CD4-positive, alpha-beta T cell treated with Interleukin-10 for 1 hour (primary cell): ENCODE measurements at places on chromosomes 3 and 15.

- no peak for DNase-seq
These were observed 124.9 kb downstream of the TMEM266 start for GRCh38 chr15:76184650-76185035.

GRCh38 chr15:27764339-27764738 is 334.8 kb downstream of the OCA2 start:
- no peak for DNase-seq

DNA sequence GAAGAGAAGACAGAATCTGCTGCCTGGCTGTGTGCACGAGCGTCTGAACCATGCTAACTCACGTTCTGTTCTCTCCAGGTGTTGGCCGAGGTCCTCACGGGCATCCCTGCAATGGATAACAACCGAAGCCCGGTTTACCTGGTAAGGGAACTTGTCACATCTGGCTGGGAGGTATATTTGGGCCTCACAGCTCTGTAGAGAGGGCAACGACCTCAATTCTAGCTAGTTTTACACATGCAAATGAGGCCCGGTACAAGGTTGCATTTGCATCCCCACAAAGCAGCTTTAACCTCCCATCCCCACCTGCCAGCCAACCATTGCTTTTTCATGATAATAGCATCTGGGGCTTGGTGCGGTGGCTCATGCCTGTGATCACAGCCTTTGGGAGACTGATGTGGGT is 22.0 kb upstream of the TATDN2 start:
- DNase-seq, result no peak

GRCh38 chr3:71462586-71462985 is 120.9 kb downstream of the FOXP1 start:
- no peak for DNase-seq

DNA sequence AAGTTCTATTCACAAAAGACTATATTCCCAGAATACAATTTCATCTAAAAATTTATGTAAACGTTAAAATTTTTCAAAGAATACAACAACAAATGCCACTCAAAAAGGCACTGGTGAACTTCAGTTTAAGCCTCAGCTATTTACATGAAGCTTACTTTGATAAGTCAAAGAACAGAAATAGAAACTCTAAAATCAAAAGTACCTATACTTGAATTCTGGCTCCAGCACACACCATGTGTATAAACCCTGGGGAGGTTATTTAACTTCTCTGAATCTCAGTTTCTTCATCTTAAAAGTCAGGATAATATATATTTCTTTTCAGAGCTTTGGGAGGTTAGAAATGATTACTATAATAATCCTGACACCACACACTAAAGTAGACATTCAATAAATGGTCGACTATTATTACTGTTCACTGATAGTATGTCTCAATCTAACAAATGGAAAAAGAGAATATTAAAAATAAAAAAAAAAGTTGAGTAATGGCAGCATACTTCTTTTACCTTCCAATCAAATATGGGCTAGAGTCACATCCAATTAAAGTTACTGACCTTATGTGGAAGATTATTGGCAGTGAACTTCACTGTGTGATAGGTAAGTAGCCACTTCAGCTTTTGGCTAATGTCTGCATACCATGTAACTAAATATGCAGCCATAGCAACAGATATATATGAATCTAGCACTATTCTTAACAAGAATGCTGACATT is 248.4 kb downstream of the ISL2 start:
- no peak for DNase-seq

- no peak for DNase-seq
These were observed 97.7 kb upstream of the PHLDB2 start for GRCh38 chr3:111761309-111761795.

GRCh38 chr3:195010551-195011100 is 260.3 kb downstream of the XXYLT1 start:
- DNase-seq, result no peak

- no peak for DNase-seq
These were observed 152.3 kb upstream of the STAC start for GRCh38 chr3:36227980-36228379.

DNA sequence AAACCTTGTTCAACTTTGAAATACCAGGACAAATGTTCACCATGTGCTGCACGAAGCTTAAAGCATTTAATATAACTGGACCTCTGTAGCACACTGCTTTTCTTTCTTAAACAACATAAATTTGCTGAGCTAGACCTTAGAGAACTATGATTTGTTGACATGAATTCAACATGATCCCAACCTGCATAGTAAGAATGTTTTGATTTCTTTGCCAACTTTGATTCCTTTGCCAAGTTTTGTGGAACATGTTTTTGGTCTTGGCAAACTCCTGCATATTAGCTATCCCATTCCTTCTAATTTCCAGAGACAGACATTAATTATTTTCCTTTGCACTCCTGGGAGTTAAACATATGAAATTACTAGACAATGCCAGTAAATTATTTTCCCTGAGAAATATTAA is 197.2 kb upstream of the RBMS3 start:
- no peak for DNase-seq

DNA sequence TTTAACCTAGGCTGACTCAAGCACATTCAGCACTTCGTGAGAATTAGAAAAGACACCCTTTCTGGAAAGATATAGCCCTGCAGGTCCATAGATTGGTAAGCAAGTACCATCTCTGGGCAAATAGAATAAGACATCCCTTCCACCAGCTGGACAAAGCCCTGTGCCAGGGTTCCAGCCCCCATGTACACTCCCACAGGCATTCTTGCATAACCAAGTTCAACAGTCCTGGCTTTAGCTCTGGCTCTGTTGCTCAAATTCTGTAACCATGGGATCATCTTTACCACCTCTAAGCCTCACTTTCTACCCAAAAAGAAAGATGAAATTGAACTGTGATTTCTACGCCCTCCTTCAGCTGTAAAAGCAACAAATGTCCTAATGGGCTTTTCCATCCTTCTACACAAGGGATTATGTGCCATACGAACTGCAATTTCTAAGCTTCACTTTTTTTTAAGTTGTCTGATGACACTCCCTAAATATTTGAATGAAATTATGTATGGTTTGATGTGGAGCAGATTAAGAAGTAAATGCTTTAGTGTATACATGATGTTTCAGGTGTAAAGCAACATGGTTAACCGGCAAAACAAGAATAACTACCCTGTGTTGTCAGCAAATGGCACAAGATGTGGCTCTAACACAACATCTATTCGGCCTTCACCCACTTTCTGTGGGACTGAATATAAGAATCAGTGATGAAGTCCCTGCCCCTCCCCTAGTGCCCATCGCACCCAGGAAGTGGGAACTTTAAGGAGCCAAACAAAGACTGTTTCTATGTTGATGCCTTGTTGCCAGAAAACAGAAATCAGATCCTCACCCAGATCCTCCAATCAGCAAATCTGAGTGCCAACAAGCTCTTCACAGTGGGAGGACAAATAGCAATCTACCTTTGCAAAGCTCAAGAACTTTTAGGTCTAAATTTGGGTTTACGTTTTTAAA is 165.7 kb downstream of the P3H2 start:
- no peak for DNase-seq

DNA sequence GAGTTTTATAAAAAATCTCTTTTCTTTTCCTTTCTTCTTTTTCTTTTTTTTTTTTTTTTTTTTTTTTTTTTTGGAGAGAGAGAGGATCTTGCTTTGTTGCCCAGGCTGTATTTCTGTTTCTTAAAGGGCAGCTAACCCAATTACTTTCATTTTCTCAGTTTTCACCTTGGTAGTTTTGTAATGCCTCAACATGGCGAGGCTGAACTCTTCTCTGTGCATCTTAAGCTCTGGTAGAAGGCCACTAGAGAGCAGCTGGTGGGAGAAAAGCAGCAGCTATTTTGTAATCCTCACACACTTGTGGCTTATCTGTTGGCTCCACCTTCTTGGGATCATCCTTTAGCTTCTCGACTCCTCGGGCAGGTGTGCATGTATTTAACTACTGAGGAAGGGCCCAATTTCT is 152.2 kb upstream of the MEIS2 start:
- DNase-seq, result no peak

GRCh38 chr3:183430325-183430957 is 2.0 kb upstream of the MCF2L2 start:
- DNase-seq, result no peak

GRCh38 chr15:80404761-80405553 is 775 bp downstream of the ARNT2 start:
- no peak for DNase-seq

DNA sequence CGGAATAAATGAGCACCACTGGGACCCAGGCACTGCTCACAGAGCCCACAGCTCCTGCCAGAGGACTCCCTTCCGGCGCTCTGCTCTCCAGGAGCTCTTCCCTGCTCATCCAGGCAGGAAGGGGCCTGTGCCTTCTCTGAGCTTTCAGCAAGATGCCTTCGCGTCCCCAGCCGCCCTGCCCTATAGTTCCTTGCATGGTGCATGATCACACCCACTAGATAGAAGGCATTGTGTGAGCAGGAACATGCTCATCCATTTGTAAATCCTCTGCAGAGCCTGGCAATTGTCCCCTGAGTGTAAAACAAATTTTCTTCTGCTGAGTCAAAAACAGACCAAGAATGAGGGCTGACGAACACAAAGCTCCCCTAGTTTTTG is 181.6 kb downstream of the MEGF11 start:
- DNase-seq, result no peak

DNA sequence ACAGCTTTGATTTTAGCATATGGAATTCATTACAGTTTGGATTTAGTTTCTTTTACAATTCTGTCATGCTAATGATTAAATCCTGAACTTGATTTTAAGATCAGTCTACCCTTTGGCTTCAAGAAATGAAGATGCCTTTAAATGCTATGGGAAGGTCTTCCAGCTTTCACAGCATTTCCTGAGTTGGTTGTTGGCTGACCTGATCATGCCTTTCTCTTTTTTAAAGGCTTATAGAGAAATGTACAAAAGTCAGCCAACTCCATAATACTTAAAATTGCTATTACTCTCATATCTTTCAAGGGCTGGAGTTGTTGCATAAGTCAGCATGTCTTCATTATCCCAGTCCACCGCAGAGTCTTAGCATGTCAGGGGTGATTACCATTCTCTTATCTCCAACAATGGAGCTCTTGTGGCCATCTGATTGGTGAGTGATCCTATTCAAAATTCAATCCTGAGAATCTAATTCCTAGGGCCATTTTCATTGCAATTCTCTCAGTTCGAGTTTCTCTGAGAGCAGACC is 123.8 kb downstream of the GMNC start:
- no peak for DNase-seq

DNA sequence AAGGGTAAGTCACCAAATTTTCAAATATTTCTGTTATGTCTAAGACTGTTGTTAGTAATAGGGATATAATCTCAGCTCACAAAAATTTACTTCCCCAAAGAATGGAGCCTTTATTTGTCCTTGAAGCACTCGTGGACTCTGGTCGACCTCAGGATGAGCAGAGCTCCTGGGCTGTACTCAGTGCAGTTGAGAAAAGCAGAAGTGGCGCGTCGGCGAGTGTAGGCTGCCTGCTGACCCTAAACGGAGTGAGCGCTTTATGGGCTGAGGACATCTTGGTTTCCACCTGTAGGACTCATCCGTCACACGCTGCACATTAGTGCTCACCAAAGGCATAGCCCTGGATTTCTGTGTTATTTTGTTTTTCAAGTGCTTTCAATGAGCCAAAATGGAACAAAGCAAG is 11.0 kb downstream of the GABRA5 start:
- no peak for DNase-seq

GRCh38 chr3:69020424-69020823 is 6.9 kb upstream of the EOGT start:
- DNase-seq, result peak; percentile 19

- no peak for DNase-seq
These were observed 24.5 kb upstream of the LIPC start for GRCh38 chr15:58407236-58407775.

- no peak for DNase-seq
These were observed 279.7 kb upstream of the GOLGA6L4 start for GRCh38 chr15:83955806-83956265.

DNA sequence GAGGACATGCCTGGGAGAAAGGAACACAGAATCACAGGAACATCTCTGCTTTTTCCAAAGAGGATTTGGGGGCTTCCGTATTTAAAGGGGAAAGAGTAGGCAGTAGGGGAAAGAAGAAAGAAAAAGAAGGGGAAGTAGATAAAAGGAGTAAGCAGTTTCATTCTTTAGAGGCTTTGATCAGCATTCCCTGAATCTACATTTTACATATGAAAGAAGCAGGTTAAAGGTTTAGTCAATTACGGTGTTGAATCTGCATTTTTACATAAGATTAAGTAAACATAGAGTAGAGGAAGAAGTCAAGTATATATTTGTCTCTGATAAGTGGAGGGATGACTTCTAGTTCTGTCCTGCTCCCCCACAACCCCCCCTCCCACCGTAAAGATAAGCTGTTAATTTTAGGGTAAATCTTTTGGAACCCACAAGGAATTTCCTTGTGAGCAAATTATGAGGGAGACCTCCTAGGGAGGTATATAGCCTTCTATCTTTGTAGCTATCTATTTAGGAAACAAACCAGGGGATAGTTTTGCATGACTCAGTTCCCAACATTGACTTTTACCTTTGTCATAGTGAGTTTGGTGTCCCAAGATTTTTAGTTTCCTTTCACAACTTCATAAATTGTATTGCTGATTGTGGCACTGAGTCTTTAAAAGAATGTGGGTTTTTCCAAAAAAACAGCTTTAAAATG is 8.7 kb upstream of the P2RY12 start:
- DNase-seq, result no peak

GRCh38 chr3:15279671-15280402 is 52.5 kb downstream of the SH3BP5 start:
- DNase-seq, result no peak

- DNase-seq, result no peak
These were observed 54.0 kb downstream of the RAB11A start for GRCh38 chr15:65923264-65923663.

- no peak for DNase-seq
These were observed 2.1 kb upstream of the FAM131A start for GRCh38 chr3:184335291-184335660.

DNA sequence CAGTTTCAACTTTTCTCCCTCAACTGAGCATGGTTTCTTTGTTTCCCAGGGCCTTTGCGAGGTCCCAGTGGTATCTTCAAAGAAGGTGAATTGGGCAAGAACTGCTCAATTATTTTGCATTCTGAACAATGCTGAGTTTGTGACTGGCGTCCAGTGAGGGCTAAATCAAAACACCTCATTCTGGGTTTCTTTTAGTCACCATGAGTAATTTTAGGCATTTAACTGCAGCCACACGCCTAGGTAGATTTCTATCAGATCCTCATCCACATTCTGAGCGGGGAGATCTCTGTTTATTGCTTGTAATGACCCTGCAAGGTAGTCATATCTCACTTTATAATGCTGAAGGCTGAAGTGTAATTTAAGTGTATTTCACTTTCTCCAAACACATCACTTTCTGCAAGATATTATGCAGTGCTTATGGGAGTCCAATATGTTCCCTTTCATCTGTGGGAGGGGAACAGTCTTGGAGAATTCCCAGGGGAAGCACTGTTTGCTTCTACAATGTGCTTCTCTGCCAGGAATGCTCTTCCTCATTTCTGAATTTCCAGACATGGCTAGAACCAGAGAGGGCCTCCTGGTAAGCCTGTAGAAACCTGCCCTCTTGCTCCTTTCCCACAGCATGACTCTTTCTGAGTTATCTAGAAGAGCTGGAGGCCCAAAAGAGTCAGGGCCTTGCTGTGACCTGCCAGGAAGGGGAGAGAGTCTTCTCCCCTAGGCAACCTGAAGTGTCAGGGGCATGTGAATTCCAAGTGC is 91.7 kb downstream of the FRMD4B start:
- no peak for DNase-seq
